ENCODE measurements at places on chromosomes 2 and 18. TPM values are rescaled to one million over a fixed set of nuclear protein-coding genes. Genes with fewer than 3 reads are reported as not detected.
A peak's percentile ranks its signal among the peaks of the same experiment; 100 is the strongest.

DNA sequence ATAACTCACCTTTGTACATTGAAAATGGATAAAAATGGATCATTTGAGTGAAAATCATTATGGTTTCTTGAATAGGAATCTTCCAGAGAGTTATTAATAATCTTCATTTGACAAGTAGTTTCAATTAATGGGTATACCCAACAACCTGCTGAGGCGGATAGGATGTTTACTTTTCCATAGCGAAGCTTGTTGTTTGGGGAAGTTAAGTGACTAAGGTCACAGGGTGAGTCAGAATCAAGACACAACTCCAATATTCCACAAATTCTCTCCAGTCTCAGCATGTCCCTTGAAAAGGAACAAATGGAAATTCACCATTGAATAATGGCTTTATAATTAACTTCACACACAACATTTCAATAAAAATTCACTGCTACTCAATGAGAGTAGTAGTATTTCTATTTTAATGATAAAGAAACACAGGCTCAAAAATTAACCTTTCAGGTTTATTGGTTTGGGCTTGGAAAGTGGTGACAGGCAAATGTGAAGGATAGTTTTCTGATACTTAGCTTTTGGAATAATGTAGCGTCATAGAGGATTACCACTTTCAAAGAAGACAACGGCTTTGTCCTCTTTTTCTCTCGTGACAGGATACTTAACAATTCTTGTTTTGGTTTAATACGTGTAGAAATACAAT lies 211.3 kb downstream of the GPD2 start:
- DNase-seq, result no peak

The CHST9 gene
- total RNA-seq, result 0.49 TPM

- DNase-seq, result no peak
Measured at GRCh38 chr18:7822435-7823331, 255.6 kb downstream of the PTPRM start.

DNA sequence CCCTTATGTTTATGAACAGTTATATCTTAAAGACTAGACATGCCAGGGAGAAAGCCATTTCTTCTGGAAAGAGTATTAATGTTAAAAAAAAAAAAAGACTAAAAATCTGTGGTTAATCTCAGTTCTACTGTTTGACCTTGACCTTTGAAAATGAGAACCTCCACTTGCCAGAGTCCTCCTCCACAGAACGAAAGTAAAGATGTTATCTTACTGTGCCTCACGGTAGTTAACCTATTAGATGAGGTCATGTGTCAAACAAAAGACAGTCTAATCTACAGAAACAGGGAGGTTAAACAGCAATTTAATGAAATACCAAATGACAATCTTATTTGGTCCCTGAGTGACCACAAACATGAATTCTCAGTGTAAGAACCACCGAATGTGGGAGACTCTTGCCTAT lies 51.2 kb downstream of the SLC14A2 start:
- no peak for DNase-seq

The TGFBRAP1 gene
- total RNA-seq, result 19.6 TPM

- DNase-seq, result no peak
Measured at GRCh38 chr2:101818531-101819451, 121.3 kb downstream of the MAP4K4 start.

- no peak for DNase-seq
Measured at GRCh38 chr2:43312755-43313641, 86.6 kb upstream of the ZFP36L2 start.

DNA sequence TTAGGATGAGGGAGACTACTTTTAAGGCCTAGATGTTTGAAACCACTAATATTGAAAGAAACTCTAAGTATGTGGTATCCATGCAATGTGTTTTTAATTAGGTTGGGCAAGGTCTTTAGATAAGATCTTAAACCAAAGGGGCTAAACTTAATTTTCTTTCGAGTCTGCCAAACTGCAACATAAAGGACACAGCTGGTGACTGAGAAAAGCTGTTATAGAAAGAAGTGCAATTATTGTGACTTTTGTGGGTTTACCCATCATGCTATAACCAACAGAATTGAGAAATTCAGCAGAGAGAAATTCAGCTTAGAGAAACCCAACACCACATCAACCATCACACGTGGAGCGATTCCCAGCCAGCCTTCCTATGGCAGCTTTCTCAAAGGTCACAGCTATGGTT lies 119.5 kb upstream of the LMAN1 start:
- no peak for DNase-seq

The PARD3B gene
- total RNA-seq, result 15.9 TPM

- DNase-seq, result no peak
Measured at GRCh38 chr2:204228169-204228886, 291.8 kb downstream of the ICOS start.

The LRP1B gene
- total RNA-seq, result 1.5 TPM

DNA sequence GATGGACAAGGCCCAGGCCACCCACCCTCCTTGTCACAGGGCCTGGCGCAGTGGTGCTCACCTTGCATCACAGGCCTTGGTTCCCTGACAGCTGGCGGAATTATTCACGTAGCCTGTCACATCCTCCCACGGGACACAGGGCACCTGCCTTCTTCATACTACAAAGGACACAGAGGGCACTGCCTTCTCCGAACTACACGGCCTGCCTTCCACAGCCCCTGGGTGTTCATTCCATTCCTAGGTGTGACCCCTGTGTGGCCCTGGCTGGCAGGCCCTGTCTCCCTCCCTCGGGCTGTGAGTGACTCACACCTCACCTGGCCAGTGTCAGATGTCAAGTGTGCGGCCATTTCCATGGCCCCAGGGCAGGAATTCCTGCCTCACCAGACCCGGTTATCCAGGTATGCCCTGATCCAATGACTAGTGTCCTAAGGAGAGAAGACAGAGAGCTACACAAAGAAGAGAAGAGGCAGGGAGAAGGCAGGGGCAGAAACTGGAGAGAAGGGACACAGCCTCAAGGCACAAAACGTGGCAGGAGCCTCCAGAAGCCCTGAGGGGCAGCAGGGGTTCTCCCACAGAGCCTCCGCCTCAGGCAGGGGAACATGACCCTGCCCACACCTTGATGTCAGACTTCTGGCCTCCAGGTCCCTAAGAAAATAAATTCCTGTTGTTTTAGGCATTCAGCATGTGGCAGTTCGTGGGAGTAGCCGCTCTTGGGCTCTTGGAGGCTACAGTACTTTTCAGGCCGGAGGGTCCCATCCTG lies 43.4 kb downstream of the MBP start:
- no peak for DNase-seq

DNA sequence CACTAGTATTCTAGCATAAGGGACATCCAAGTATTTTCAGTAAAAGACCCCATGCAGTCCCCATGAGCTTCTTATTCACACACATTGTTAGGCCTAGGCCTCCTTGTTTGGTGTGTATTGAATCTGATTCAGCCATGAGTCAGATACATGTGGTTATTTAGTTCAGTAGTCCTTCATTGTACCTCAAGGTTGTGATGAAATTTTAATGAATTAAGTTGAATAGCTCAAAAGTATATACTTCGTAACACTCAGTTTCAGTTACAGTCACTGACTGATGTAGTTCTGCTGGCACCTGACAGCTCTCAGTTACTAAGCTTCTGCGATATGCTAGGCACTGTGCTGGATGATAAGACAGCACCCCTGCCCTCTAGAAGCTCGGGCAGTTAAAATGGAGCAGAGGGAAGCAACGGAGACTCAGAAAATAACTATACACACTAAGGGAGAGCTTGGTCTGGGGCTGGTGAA lies 86.4 kb downstream of the XRCC5 start:
- no peak for DNase-seq

DNA sequence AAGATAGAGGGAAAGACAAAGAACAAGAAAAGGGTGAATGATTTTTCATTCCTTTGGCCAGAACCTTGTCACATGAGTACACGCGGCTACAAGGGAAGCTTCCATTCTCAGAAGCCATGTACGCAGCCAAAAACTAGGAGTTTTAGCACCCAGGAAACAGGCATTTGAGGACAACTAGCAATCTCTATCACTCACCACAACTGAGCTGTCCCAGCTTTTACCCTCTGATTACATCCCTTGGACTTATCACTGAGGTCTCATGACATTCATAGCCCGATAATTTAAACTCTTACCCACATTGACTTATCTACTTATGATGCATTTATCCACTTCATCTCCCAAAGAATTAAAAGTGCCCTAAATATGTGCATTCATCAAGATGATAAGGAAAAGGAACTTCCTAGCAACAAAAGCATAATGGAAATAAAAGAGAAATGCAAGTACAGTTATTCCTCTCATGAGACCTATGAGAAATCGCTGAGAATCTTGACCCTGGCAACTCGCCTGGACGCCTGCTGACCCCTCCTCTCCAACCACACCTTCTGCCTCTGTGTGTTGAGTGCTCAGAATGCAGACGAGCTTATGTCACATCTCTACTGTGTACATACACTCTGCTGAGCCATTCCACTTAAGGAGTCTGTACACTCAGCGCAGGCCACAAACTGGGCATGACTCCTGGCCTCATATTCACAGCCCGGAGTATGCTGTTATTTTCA lies 28.7 kb upstream of the MFSD6 start:
- no peak for DNase-seq

The TBC1D8 gene
- 8.8 TPM for total RNA-seq

GRCh38 chr2:69559442-69560146 lies 83.9 kb downstream of the AAK1 start:
- DNase-seq, result no peak

The CYP27C1 gene
- 10.1 TPM for total RNA-seq

- DNase-seq, result no peak
Measured at GRCh38 chr2:165044505-165045303, 89.4 kb upstream of the SLC38A11 start.

DNA sequence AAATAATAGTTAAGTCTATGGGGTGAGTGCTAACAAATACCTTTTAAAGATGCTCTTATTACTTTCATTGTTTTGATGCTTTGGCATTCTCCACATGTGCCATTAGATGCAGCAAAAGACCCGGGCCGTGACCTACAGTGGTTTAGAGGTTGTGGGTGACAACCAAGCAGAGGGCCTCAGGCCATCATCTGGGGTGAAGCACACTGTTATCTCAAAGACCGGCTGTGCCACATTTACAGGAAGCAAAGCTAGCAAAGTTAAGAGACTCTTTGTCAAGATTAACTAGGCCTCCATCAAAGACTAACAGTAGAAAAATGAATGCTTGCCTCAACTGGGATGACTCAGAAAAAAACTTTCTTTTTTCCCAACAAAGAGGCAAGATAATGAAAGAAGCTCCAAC lies 695.3 kb downstream of the SATB2 start:
- no peak for DNase-seq

The CYBRD1 gene
- total RNA-seq, result 11.8 TPM

DNA sequence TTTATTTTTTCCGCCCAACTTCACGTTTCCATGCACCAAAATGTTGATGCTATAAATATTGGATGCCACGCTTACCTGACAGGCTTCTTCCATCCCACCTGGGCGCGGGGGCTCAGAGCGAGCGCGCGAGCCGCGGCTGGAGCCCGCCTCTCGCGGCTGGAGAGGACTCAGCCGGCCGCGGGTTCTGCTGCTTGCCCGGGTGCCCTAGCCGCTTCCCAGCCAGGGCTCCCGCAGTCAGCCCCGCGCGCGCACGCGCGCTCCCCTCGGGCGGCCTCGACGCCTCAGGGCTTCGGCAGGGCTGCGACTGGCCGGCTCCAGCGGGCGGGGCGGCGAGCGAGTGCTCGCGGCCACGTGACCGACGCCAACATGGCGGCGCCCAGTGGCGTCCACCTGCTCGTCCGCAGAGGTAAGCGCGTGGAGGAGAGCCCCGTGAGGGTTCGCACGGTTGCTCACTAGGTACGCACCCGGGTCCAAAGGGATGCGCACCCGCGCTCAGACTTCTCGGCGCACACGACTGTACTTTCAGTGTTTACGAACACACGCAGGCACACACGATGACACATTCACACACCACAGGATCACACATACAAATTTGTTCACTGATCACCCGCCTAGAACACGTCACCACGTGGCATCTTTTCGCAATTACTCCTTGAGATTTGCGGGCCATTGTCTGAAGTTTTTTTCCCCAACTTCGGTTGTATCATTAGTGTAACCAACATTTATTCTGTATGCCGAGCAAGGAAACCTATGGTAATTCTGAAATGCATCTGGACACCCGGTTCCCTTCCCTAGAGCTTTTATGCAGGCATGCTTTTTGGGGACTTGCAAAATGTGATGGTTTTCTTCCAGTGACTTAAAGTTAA lies at the start of gene METAP1D:
Gene METAP1D (plus strand): TSS at position 350 of the 866 bp plus-strand sequence. CDS start 17 bp downstream, at position 367.
- DNase-seq, result peak; percentile 92

The ABCG5 gene
- not detected for total RNA-seq

DNA sequence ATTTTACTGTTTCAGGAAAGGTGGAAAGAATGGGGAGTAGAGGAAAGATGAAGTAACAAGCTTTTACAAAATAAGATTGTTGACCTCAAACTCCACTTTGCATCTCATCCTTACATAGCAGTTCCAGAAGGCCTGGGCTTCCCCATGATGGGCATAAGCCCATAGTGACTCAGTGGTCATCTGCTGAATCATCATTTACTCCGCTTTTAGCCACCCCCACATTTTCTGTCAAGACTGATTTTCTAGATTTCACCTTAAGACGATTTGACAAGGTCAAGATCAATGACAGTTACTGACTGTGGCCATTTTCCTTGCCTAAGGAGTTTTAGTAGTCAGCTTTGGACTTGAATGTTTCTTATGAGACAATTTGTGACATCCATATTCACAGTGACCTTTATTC lies 49.4 kb downstream of the PLEKHM3 start:
- DNase-seq, result no peak

Data from neural crest cell (in vitro differentiated cells).